ENCODE measurements at places on chromosomes 5 and 9.

DNA sequence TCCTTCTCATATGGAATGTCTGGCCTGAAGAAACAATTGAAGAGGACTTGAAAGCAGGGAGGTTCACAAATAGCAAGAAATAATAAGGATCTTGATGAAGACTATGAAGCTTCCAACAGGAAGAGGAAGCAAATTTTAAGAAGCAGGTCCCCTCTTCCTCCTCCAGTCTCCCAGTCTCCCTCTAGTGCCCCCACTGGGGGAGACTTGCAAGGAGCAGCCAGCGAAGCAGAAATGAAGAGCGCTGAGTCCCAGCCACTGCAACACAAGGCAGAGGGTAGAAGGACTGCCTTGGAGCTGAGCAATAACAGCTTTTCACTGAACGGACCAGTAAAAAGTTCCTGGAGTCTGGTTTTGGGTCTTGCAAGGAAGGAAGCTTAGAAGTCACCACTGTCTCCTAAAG, 32.6 kb upstream of the ACO1 start:
- DNase-seq, result no peak

- no peak for DNase-seq
Observed at GRCh38 chr9:17330097-17330496, 195.3 kb downstream of the CNTLN start.

GRCh38 chr5:179404321-179405053, 59.2 kb upstream of the ADAMTS2 start:
- no peak for DNase-seq

- no peak for DNase-seq
Observed at GRCh38 chr9:18501949-18502348, 28.0 kb downstream of the ADAMTSL1 start.

DNA sequence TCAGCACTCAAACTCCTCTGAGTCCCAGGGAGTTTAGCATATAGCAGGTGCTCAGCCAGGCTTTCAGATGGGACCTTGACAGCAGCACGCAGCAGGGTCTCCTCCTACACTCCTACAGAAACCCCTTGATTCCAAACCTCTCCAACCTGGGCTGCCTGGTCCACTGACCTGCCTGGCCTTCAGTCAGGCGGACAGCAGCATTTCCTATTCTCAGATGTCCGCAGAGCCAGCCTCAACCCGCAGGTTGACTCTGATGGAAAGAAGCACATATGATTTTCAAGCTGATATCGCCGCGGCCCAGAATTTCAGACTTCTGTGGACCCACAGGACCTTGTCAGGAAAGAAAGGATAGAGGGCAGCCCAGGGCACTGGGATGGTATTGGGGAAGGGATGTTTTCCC, 5.3 kb upstream of the SLC25A48 start:
- no peak for DNase-seq

DNA sequence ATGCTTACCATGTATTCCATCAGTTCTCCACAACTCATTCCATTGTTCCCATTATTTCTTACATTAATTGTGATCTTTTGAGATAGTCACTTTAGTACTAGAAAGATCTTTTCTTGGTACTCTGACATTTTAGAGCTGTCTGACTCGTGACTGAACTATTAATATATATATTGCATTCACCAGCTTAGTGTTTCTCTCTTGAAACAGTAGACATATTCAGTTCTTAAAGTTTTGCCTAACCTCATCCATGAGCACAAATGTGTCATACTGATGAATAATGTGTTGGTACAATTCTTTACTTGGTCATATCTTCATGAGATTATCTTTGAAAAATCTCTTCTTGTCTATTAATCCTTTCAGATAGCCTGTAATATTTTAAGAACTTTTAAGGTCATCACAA, 74.3 kb downstream of the NLN start:
- DNase-seq, result no peak

GRCh38 chr9:92100237-92100911, 14.8 kb downstream of the SPTLC1 start:
- DNase-seq, result no peak

Data from stimulated activated CD4-positive, alpha-beta T cell treated with anti-CD3 and anti-CD28 coated beads, Interleukin-4, amount 100 ng/mL, for 24 hours (primary cell).